ENCODE measurements at places on chromosomes 13 and 19.

DNA sequence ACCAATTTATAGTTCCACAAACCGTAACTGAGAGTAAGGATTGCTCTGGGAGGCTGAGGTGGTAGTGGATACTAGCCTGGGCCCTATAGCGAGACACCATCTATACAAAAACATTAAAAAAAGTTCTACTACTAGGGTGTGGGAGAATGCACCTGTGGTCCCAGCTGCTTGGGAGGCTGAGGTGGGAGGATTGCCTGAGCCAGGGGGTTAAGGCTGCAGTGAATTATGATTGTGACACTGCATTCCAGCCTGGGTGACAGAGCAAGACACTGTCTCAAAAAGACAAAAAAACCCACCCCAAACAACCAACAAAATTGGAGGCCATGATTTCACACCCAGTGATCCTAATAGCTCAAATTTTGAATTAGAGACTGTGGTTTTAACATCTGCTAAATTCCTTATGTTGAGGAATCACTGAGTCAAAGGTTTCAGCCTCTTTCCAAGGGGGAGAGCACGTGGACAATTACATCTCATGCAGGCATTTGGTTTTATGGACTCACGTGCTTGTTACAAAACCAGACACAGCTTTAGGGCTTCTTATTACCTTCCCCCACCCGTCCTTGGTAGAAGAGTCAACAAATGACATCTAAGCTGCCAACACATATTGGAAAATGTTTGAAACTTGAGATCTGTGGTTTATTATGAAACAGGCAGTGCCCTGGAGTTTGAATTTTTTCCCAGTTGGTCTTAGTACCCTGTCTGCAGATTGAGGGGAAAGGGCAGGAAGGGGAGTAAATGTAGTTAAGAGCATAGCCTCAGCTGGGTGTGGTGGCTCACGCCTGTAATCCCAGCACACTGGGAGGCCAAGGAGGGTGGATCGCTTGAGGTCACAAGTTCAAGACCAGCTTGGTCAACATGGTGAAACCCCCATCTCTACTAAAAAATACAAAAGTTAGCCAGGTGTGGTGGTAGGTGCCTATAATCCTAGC lies 18.5 kb downstream of the CYP2A6 start:
- DNase-seq = no peak

DNA sequence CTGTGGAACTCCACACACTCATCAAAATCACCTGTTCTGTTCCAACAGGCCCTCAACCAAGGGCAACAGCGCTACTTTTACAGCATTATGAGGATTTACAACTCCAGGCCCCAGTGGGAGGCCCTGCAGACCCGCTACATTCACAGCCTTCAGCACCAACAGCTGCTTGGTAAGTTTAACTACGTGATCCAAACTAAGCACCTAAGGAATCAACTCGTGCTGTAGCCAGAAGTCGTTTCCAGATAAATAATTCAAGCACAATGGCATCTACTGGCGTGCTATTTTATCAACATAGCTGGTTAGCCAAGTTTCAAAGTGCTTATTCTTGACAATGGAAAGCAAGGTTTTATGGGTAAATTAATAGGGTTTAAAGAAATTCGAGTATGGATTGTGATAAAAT lies 5.3 kb downstream of the FAM216B start:
- peak; percentile 12 for DNase-seq

- peak; percentile 7 for DNase-seq
Measured at GRCh38 chr19:36771261-36772231, 1.1 kb downstream of the ZNF850 start.

DNA sequence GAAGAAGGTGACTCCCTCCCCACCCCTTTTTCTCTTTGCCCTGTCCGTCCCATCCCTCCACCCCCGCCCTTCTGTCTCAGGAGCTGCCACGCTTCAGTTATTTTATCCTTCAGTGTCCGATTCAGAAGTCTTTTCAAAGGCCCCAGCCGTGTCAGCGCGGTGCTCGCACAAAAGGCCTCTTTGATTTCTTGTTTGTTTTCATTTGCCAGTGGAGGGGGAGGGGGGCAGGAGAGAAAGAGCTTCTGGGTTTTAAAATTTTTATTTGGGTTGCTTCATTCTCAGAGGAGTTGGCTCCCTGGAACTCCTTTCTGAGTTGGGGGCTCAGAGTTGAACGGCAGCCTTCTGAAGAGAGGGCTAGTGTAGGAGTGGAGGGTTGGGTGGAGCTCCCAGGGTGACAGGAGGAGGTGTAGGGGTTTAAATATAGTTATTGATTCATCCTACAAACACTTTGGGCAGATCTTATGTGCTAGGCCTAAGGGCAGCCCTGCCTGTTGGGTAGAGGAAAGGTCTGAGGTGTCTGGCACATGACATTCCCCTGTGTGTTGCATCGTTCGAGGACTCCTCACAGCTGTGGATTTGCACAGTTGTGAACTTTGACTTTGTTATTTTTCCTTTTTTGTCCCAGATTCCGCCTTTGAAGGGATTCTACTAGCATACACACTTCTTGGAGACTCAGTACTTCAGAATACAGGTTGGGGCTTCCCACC lies 36.8 kb downstream of the NFIX start:
- no peak for DNase-seq

GRCh38 chr13:106373989-106374572 lies 161.4 kb downstream of the EFNB2 start:
- no peak for DNase-seq

DNA sequence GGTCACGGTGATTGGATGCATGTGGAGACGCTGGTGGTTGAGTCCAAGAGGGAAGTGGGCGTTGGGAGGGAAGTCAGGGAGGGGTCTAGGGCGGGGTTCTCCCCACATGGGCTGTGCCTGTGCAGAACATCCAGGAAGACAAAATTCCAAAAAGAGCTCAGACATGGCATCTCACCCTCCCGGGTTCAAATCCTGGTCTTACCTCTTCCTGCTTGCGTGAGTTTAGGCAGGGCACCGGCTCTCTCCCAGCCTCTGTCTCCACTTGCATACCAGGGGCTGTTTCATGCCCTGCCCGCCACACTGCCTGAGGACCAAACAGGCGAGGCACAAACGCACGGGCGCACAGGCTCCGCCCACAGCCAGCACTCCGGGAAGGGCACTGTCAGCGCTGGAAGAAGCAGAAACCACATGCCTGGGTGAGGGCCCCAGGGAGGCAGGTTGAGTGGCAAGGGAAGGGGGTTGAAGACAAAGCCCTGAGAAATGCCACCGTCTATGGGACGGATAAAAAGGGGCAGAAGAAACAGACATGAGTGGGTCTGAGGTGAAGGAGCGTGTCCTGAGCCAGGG lies 123.6 kb upstream of the SOX1 start:
- DNase-seq = no peak

DNA sequence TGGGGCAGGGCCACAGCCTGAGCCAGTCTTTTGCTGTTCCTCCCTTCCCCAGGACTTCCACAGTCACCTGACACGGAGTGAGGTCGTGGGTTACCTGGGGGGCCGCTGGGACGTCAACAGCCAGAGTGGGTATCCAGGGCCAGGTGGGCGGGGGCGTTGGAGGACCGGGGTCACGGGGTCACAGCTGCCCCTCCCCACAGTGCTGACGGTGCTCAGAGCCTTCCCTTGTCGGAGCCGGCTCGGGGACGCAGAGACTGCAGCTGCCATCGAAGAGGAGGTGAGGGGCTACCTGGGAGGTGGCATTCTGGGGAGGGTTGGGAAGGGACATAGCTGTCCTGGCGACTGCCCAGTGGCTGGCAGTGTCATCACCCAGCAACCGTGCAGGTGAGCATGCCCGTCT lies 11.5 kb downstream of the MPND start:
- DNase-seq = no peak

DNA sequence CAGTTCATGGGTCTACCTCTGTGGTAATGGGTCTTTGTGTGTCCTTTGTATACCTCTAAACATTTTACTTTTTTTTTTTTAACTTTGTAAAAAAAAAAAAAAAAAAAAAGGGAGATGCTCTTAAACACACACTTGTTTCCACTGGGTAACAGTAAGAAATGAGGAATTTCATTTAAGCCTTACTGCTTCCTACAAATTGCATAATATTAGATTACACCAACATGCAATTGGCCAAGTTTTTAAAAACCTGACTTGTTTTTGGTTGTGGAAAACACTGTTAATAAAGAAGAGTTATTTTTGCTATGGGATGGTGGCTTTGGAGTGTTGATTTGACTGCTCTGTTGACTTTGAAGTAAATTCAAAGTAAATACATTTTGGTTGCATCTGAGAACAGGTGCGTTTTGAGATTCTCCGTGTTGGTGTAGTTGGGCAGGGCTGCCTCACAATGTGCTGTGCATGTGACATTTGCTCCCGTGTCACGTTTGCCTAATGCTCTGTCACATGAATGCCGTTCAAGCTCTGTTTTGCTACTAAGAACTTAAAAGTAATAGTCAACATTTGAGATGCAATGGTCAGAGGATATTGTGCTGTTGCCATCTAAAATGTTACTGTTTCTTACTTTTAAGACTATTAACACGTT lies 202.4 kb downstream of the LMO7 start:
- DNase-seq = no peak

- DNase-seq = no peak
Measured at GRCh38 chr13:54950546-54950945, 1921.9 kb downstream of the OLFM4 start.

GRCh38 chr19:46620716-46621115 lies 4.2 kb downstream of the PTGIR start:
- DNase-seq = no peak

- DNase-seq = peak; percentile 35
Measured at GRCh38 chr13:41107584-41108014, 25.0 kb downstream of the KBTBD6 start.

DNA sequence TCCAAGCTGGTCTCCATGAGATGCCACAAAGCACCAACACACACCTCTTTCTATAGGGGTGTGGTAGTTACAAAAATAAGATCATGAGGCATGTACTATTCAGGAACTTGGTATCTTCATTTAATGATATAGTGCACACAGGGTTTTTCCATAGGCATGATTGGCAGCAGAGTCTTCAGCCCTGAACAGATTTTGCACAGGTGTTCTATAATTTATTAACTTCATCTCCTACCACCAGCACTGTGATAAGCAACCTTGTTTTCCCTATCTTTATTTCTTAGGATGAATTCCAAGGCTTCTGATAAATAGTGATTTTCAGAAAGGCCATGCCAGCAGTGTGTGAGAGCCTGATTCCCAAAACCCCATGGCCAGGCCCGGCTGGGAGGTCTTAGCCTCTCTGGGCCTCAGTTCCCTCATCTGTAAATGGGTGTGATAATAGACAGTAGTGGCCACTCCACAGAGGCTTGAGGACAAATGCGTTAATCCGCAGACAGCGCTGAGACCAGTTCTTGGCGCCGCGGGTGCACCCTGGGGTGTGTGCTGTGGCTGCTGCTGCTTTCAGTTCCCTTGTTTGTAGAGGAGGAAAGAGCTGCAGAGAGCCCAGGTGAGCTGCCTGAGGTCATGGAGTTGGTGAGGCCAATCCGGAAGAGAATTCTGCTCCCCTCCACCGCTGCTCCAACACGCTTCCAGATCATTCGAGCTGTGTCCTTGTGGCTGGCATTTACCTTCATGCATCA lies 33.1 kb downstream of the DHRS12 start:
- no peak for DNase-seq

- peak; percentile 30 for DNase-seq
Measured at GRCh38 chr13:27339299-27339698, 68.7 kb downstream of the RASL11A start.

- no peak for DNase-seq
Measured at GRCh38 chr19:19096641-19097627, 33.1 kb downstream of the SLC25A42 start.

GRCh38 chr19:37987356-37988332 lies 80.6 kb downstream of the SIPA1L3 start:
- DNase-seq = peak; percentile 37

- DNase-seq = no peak
Measured at GRCh38 chr19:19068659-19069654, 5.2 kb downstream of the SLC25A42 start.

DNA sequence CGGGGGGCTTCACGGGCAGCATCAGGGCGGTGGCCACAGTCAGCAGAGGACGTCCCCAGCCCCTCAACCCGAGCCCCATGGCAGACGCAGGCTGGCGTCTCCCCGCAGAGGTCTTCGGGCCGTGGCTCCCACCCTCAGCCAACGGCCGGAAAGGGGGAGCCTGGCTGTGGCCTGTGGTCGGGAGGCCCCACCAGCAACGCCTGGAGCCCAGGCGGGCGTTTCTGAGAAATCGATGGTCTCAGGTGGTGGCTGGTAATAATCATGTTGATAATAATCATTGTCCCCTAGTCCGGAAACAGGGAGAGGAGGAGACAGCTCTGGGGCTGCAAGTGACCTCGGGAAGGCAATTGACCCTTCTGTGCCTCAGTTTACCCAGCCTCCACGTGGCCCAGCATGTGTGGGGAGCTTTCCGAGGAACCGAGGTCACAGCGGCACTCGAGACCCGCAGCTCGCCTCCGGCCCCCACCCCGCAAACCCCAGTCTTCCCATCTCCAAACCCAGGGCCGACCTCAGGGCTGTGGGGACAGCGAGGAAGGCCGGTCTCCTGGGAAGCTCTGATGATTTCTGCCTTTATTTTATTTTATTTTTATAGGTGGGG lies at the start of gene PRSS57:
Gene PRSS57 (minus strand): TSS at position 101 of the 598 bp plus-strand sequence. CDS start 22 bp downstream, at position 79.
- no peak for DNase-seq

GRCh38 chr13:30051531-30052060 lies 201.2 kb upstream of the UBL3 start:
- no peak for DNase-seq

GRCh38 chr19:54156953-54157352 lies 2.6 kb downstream of the LENG1 start:
- no peak for DNase-seq

DNA sequence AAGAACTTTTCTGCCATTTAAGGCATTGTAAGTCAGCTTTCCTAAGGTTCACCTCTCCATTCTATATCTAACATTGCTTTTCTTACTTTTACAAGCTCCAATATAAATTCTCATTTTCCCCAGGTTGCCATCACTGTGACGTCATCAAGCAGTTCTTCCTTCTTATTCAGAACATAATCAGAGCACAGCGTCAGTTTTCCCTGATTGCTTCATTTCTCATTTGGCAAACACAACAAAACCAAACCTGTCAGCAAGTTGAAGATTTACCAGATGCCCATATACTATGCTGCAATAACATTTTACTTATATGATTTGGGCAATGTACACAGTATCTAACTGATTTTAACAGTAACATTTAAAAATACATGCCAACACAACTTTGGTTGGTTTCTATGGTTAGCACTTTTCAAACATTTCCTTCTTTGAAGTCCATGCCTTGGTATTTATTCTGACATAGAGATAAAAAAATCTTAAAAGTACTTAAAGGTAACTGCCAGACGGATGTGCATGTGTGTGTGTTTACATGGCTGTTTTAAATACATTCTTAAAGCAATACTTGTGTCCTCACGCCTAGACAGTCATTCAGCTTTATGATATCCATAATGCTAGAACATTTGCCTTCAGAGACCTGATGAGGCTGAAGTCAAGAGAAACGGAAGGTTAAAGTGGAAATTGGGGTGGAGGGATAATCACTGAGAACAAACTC lies 264.0 kb downstream of the KLF12 start:
- DNase-seq = no peak

GRCh38 chr13:76882431-76882830 lies 3.8 kb downstream of the KCTD12 start:
- no peak for DNase-seq

Data from nephron progenitor cell (in vitro differentiated cells).